Activated CD8-positive, alpha-beta memory T cell treated with anti-CD3 and anti-CD28 coated beads, Interleukin-2, amount 10 ng/mL, durations not matched to agents 7 days and 5 days (primary cell): ENCODE measurements at places on chromosomes 6 and 20. TPM values are rescaled to one million over a fixed set of nuclear protein-coding genes. Genes with fewer than 3 reads are reported as not detected.
A peak's percentile ranks its signal among the peaks of the same experiment; 100 is the strongest.

DNA sequence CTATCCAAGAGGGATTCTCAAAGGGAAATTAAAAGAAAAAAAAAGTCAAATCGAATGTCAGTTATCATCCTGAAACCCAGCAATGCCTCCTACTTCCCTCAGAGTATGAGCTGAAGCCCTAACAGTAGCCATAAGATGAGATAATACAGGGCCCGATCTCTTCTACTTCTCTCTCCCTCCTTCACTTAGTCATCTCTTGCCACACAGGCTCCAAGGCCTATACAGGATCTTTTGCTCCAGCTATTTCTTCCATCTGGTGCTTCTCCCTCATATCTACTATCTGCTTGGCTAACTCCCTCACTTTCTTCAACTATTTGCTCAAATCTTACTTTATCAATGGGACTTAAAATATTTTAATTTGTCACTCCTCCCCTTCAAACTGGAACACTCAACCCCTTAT lies 215.3 kb downstream of the RNGTT start:
- no peak for DNase-seq

DNA sequence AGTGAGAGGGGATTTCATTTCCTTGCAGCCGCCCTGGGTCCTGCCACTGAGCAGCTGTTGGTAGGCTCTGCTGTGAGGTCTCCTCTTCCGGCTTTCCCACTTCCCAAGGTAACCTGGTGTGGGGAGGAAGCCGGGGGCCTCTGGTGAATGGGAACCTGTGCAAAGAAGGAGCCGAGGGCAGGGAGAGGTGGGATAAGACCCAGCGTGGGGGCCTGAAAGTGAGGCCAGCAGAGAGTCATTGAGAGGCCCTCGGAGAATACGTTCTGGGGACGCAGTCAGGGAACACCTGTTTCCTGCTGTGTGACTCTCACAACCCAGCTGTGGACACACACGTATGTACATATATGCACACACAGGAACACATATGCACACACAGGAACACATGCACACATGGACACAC lies 100.7 kb downstream of the CDH26 start:
- DNase-seq, result no peak

MYBL2 gene
- total RNA-seq, result 118 TPM

- peak; percentile 21 for DNase-seq
Observed at GRCh38 chr20:59817406-59817805, 116.0 kb downstream of the SYCP2 start.

- no peak for DNase-seq
Observed at GRCh38 chr6:56933650-56934049, 21.3 kb upstream of the BEND6 start.
